ENCODE measurements at places on chromosomes 5 and 9.

DNA sequence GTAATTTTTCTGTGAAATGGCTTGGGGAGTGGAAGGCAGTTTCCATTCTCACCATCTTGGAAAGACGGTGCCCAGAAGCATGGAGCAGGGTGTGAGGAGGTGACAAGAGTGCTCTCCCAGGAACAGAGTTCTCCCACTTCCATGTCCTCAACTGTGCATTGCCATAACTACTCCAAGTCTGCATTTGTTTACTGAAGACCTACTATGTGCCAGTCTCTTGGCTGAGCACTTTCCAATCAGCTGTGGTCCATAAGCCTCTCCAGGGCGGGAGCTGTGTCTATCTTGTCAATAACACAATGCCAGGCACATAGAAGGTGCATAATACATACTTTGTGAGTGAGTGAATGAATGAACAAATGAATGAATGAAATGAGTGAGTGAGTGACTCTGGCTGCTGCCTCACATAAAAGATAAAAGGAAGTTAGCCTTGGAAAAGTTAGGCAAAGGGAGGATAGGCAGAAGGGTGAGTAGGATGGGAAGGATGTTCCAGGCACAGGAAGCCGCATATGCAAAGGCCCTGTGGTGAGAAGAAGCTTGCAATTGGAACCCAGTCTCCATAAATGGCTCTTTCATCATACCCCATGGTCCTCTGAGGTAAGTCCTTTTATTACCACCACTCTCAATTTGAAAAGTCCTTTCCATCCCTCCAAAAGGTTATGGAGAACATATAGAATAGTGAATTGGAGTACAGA, 31.3 kb upstream of the SH3PXD2B start:
- no peak for DNase-seq

DNA sequence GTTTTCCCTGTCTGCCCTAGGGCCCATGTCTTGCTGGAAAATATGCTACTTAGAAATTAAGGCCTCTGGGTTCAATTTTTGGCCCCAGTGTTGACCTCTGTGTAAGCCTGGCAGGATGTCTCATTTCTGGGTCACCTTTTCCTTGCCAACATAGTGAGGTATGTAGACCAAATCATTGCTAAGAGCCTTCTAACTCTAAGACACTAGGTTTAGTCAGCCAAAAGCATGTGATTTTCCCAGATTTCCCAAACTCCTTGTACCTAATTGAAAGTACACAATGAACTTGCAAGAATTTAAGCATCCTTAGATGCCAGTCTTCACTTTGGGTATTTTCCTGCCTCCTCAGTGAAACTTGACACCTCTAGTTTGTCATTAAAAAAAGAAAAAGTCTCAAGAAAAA, 77.0 kb downstream of the GALNT10 start:
- no peak for DNase-seq

DNA sequence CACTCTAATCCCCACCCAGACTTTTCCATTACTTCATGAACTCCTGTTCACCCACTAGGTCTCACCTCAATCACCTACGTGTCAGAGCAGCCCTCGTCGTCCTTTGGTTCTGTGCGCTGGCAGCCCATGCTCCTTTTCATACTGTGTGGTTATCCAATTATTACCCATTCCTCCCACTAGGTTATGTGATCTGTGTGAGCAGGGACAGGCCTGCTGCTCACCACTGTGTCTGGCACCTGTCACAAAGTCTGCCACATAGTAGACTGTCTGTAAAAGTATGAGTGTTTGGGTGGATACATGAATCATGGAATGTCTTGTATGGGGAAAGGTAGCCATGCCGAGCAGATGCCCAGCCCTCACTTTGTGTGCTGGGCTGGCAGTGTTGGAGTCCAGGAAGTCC, 12.1 kb upstream of the SMAD5 start:
- DNase-seq = no peak

GRCh38 chr5:5156471-5157082, 16.4 kb downstream of the ADAMTS16 start:
- DNase-seq = no peak

GRCh38 chr9:106916466-106917235, 53.7 kb downstream of the ZNF462 start:
- DNase-seq = no peak

DNA sequence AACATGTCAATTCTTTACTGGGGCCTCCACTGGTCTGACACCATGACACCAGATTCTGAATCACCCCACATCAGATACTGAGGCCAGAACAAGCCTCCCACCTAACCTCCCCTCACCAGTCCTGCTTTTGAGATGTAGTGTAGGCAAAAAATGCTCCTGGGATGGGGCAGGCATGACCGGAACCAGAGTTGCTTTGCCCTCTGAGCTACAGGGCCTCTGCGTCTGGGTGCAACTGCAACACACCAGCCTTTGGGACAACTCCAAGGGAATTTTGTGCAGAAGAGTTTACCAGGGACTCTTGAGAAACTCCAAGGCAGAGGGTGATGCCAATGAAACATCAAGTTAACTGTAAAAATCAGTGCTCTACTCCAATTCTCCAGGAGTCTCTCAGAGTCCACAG, 79.4 kb downstream of the SIL1 start:
- no peak for DNase-seq

GRCh38 chr9:33307067-33307466, 16.8 kb downstream of the NFX1 start:
- DNase-seq = no peak

DNA sequence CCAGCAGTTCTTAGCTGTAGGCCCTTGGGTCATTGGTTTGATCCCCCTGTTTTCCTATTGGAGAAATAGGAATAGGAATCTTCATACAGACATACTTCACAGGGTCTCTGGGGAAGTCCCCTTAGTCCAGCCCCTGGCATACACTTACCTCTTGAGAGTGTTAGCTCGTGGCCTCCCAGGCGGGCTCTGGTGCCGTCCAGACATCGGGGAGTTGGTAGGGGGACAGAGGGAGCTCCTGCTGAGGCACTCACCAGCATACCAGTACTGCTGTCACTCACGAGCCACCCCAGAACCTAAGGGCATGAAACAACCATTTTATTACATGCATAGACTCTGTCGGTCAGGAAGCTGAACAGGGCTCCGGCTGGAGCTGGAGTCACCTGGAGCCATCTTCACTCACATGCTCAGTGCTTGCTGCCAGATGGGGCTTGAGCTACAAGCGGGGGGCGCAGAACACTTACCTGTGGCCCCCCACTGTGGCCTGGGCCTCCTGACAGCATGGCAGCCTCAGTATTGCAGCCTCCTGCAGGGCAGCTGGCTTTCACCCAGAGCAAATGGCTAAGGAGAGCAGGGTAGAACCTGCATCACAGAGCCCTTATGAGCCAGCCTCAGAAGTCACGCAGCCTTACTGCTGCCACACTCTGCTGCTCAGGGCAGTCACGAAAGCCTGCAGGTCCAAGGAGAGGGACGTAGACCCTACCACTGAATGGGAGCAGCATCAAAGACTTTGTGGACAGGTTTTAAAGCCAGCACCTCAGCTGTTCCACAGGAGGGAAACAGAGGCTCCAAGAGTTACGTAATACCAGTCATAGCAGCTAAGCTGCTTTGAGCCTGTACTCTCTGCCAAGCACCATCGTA, 58.3 kb upstream of the ANGPTL2 start:
- DNase-seq = no peak

- no peak for DNase-seq
These were observed 877 bp upstream of the SCGB3A1 start for GRCh38 chr5:180592176-180592575.

- no peak for DNase-seq
These were observed 80.8 kb upstream of the GNAQ start for GRCh38 chr9:78112406-78112805.

GRCh38 chr5:132510076-132510475, 19.5 kb upstream of the IRF1 start:
- no peak for DNase-seq

- no peak for DNase-seq
These were observed 7.7 kb downstream of the TRIM32 start for GRCh38 chr9:116694785-116695291.

DNA sequence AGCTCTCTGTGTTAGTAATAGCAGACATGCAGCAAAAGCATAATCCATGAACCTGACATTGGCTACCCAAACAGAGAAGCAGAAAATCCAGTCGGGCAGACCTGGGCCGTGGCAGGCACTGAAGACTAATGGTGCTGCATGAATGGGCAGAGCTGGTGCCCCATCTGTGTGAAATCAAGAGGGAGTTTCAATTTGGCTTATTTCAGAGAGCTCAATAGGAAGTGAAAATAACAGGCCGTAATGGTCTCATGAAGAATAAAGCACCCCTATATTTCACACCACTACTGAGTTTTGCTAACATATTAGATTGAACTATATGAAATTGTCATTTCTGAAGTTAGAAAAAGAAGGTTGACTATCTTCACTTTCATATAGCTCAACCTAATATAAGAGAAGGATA, 149.7 kb downstream of the ENC1 start:
- no peak for DNase-seq

GRCh38 chr5:92836855-92837755, 743.9 kb downstream of the NR2F1-AS1 start:
- DNase-seq = no peak

DNA sequence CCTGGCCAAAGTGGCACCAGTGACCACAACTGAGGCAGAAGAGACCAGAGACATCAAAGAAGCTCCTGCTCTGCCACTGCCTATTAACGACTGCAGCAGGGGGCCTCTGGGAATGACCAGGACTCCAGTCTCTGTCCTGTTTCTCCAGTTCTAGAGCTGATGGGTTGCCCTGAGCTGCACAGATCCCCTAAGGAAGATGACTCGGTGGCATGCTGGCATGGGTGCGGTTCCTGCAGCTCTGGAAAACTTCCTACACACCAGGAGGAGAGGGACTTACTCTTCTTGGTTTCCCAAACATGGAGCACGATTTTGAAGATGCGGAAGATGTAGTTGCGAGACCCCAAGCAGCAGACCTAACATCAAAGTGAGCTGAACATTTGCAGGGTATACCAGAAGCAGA, 2.7 kb downstream of the SLIT3 start:
- no peak for DNase-seq

- DNase-seq = no peak
These were observed 14.8 kb downstream of the NDST1 start for GRCh38 chr5:150522504-150523414.

- peak; percentile 25 for DNase-seq
These were observed 248.9 kb downstream of the PIK3R1 start for GRCh38 chr5:68464424-68464823.

GRCh38 chr5:170522211-170523141, 18.7 kb downstream of the KCNIP1 start:
- no peak for DNase-seq

GRCh38 chr5:150264667-150265603, 24.6 kb downstream of the CAMK2A start:
- no peak for DNase-seq

DNA sequence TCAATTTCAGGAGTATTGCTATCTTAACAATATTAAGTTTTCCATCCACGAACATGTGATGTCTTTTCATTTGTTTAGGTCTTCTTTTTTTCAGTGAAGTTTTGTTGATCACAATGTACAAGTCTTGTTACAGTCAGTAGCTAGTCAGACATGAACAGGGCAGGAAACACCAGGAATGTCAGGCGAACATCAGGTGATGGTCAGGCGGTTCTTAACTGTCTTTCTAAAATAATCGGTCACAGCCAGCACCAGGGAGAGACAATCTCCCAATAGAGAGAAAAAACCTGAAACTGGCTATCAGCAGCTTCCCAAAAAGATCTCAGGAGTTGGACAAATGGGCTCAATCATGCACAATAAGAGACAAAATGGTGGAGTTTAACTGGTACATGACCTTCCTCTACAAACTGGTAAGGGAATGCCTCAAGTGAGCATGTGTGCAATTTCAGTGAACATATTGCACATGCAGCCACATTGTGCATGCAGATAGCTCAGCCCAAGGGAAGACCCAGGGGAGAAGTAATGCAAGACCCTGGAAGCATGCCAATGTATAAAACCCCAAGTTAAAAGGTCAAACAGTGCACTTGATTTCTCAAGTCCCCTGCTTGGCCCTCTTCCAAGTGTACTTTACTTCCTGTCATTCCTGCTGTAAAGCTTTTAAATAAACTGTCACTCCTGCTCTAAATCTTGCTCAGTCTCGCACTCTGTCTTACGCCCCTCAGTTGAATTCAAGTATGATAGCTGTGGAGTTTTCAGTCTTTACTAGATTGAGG, 176.1 kb upstream of the RASEF start:
- DNase-seq = no peak

- DNase-seq = no peak
These were observed 609.6 kb downstream of the HINT1 start for GRCh38 chr5:130555429-130555828.

GRCh38 chr9:4750023-4750673, 9.1 kb upstream of the AK3 start:
- DNase-seq = no peak

DNA sequence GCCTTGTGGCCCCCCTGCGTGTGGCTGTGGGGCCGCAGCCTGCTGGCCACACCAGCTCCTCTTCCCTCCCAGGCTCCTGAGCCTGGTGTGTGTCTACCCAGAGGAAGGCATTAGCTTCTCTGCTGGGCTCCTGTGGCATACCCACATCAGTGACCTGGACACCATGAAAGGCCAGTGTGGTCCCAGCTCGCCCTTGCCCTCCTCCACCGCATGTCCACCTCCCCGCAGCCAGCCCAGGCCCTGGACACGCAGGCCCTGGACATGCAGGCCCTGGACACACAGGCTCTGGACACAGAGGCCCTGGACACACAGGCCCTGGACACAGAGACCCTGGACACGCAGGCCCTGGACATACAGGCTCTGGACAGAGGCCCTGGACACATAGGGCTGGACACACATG, 153.4 kb upstream of the PPP1R26 start:
- no peak for DNase-seq

GRCh38 chr5:68240202-68240601, 24.6 kb downstream of the PIK3R1 start:
- no peak for DNase-seq

DNA sequence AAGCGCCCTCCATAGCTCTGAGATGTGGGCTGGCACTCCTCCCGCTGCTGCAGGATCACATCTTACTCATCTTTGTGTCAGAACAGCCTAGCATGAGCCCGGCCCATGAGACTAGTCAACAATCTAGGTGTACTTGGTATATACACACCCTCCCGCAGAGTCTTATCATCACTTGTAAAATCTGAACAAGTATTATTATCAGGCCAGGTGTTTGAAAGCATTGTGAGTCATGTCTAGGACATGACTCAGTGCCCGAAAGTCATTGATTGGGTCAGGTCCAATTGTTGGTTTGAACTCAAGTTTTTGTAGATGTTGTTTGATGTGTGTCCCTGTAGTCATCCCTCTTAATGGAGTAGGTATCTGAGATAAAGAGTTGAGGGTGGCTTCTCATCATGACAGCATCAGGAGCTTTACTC, 108.7 kb downstream of the CFAP90 start:
- DNase-seq = no peak

- no peak for DNase-seq
These were observed 199.1 kb upstream of the ZNF618 start for GRCh38 chr9:113677057-113677456.

GRCh38 chr9:34501889-34502425, 20.8 kb downstream of the ENHO start:
- DNase-seq = no peak

- no peak for DNase-seq
These were observed 3.9 kb downstream of the SPARC start for GRCh38 chr5:151682751-151683331.
